ENCODE measurements at places on chromosomes 1 and 21.

DNA sequence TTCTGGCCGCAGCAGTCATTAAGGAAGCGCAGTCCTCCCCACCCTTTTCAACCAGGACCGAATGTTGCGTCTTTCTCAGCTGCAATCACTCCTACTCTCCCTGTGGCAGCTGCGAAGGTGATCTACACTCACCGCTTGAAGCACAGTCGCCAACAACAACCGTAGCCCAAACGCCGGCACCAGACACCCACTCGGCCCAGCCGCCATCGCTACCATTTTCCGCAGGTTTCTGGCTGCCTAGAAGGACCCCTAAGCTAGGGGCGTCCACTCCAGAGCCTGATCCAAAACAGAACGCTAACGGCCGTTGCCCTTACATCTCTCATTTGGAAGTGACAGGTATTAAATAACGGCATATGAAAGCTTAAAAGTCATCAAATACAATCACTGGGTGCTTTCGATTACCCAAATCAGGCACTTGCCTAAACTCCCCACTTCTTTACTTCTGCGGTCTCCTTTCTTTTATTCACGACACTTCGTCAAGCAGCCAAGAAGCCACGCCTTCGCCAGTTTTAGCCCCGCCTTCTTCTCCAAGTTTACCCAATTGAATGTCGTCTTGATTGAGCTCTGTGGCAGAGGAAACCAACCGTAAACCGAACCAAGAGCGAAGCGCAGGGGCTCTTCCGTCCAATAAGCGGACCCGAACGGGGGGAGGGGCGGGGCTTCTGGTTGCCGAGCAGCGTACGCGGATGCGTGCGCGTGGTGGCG, at the start of gene SELENOF:
Gene SELENOF, minus strand, starts transcription at position 231 of the 705 bp plus-strand sequence. Its CDS starts 15 bp downstream, at position 216.
- DNase-seq = peak; percentile 99

- no peak for DNase-seq
Measured at GRCh38 chr1:192969091-192969490, 90.1 kb downstream of the UCHL5 start.

DNA sequence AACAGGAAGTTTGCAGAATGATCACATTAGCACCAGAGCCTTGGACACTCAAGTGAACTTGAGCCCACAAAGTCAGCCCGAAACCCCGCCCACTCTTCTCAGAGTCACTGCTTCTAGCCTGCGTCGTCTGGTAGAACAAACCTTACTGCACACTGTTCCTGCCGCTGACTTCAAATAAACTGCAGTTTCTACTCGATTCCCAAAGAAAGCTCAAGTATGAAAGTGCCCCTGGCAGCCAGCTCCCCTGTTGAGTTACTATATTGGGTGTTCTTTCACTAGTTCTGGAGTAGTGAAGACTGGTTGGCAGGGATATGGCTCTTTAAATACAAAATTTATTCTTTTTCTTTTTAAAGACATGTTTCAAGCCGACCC, 164.7 kb downstream of the GALNT2 start:
- no peak for DNase-seq

DNA sequence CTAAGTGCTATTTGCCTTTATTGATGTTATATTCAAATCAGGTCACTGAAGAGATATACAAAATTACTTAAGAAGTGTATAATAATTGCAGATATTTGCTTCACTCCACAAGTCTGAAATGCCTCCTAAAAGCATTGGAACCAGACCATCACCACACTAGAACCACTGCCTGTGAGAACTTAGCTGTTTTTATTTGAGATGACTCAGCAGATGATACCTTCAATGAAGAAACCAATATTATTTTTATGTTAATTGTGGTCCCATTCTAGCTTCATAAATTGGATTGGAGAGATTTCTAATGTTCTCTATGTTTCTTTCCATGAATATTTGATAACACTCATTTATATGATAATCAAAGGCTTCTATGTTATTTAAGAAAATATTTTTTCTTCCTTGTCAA, 740.6 kb downstream of the KCNT2 start:
- no peak for DNase-seq

GRCh38 chr1:151693057-151693651, 23.4 kb downstream of the CELF3 start:
- peak; percentile 41 for DNase-seq

DNA sequence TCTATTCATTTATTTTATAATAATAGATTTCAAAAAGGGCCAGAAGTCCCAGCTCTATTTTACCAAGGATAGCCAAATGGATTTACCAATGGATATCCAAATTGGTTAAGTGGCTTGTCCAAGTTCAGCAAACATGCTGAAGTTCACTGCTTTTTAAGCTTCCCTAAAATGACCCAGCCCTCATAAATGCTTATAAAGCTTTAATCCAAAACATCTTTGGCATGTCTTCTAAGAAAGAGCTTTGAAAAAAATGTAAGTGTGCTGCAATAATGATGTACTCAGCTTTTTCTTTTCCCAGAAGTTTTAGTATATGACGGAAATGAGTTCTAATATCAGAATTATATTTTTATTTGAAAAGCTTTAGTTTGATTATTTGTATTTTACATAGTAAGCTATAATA, 451.5 kb upstream of the ADAMTS5 start:
- no peak for DNase-seq

GRCh38 chr1:77026640-77027039, 159.4 kb downstream of the ST6GALNAC5 start:
- DNase-seq = no peak

DNA sequence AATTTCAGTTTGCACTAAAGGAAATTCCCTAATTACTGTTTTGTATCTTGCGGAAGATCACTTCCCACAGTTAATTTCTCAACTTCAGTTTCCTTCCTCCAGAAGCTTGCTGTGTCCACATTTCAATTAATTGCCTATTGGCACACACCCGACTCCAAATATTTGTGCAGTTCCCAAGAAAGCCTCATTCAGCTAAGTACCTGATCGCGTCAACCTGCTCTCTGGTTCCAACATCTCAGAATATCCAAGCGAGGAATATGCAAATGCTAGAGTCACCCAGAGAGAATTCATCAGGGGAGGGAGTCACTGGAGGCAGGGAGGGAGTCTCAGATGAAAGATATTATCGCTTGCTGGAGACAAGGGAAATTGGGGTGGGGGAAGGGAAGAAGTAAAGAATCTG, 351.3 kb downstream of the RRAGC start:
- DNase-seq = no peak

DNA sequence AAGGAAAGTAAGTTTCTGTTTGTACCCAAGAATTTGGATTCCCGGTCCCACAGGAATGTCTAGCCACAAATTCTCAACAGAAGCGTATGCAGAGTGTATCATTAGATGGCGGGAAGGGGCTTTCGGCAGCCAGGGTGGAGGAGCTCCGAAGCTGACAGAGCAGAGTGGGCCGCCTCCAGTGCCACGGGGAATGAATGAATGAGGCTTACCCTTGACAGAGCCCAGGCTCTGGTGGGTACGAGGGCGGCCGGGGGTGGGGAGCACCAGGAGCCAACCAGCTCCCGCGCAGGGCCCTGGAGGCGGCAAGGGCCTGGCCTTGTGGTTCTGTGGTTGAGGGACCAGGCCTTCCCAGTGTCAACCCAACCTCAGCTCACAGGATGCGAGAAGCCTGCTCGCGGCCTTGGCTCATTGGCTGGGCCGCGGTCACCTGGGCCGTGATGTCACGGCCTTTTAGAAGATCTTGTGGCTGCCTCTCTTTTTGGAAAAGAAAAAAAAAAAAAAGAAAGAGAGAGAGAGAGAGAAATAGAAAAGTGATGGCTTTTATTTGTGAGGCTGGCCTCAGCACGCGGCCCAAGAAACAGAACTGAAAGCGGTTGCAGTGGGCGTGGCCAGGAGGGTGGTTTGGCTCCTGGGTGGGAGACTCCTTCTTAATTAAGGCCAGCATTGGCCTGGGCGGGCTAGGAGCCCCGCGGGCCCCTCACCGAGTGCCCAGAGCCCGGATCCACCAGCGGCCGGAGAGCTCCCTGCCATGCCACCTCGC, 34.9 kb upstream of the RUNX3 start:
- no peak for DNase-seq

GRCh38 chr1:53024117-53024516, 37.9 kb upstream of the PODN start:
- DNase-seq = no peak

DNA sequence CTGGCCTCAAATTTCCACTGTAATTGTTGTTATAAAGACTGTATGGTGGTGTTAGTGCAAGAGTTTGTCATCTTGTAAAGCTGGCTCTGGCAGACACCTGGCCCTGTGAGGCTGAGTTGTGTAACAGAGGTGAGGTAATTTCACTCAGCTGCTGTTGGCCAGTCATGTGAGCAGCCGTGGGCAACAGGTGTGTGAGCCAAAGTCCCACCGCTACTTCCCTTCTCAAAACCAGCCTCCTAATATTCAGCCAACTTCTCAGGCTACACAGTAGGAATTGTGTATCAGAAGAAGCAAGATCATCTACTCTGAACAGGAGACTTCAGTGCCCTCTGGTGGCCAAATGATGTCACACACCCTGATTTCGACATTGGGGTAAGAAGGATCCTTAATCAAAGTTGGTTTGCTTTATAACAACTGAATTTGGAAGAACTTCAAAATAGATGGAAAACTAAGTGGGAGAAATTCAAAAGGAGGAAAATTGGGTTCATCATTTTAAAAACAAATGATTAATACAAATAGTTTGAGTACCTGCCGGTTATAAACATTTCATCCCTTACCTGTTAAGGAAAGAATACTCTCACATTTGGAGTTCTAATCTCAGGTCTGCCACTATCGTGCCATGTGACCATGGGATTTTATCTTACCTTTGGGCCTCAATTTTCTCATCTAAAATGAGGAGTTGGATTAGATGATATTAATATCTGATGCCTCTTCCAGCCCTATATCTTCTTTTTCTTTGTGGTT, 2.6 kb upstream of the CREG1 start:
- peak; percentile 83 for DNase-seq

DNA sequence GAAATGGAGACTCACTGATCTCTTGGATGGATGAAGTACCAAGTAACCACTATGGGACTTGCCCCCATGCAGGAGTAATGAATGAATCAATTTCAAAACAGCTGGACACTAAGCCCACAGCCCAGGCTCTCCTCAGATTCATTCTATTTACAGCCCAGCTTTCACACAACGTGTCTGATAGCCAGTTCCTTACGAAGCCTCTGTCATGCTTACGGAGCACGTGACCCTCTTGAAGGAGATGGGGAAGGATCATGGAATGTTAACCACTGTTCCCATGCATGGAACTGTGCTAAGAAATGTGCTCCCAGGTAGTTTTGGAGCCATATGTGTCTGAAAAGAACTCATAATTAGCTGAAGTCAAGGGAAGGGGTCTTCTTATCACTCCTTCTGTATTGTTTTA, 124.1 kb downstream of the KIF26B start:
- DNase-seq = no peak

GRCh38 chr1:237396426-237396825, 354.4 kb downstream of the RYR2 start:
- DNase-seq = no peak

DNA sequence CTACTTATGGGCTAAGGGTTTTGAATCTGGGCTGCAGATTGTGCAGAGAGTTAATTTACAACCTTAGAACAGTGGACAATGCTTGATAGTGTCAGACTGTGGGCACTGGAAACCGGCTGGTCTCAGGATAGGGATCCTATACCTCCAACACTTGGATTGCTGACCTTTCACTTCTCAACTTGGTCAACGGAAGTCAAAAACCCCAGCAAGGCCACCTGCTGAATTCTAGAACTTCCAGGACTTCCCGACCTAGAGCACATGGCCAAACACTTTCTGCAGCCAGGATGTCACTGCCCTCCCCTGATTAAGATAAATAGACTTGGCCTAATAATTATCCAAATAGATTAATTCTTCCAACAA, 336 bp upstream of the DENND2D start:
- no peak for DNase-seq

DNA sequence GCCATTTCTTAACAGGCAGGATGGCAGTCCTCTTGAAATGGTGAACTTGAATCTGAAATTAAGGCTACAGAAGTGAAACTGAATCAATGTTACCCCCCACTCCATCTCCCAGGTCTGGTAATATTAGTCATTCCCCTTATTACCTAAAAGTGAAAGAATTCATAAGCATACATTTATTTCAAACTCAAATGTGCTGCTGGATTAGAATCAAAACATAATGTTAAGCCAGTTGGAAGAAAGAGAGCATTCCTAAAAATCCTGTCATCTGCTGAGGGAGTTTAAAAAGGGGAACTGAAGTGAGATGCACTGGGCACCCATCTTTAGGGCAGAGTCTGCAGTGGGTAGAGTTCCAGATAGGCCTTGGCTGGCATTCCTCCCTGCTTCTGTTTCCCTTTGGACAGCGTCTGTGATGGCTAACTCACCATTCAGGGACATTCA, 17.4 kb downstream of the KIAA0319L start:
- DNase-seq = no peak

GRCh38 chr1:39671433-39671792, 494 bp downstream of the NT5C1A start:
- no peak for DNase-seq

DNA sequence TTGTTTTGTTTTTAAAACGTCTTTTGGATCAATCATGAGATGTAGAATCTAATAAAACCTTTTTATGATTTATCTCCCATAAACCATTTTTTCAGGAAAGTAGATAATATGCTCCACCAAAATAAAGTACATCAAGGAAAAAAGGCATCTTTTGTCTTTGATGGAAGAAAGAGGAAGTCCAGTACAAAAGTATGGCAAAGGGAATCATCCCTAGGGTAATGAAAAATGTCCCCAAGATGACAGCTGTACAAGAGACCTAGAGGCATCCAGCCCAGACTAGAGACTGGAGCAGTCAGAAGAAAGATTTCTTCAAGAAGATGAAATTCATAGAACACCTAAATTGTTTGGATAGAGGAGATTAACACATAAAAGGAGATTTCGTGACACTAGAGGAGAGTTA, 32.3 kb upstream of the GFI1 start:
- no peak for DNase-seq

- no peak for DNase-seq
Measured at GRCh38 chr1:89802051-89802450, 18.8 kb upstream of the LRRC8D start.

- no peak for DNase-seq
Measured at GRCh38 chr1:116164150-116164549, 53.0 kb downstream of the MAB21L3 start.

- DNase-seq = no peak
Measured at GRCh38 chr1:11629184-11630016, 24.8 kb downstream of the FBXO2 start.

DNA sequence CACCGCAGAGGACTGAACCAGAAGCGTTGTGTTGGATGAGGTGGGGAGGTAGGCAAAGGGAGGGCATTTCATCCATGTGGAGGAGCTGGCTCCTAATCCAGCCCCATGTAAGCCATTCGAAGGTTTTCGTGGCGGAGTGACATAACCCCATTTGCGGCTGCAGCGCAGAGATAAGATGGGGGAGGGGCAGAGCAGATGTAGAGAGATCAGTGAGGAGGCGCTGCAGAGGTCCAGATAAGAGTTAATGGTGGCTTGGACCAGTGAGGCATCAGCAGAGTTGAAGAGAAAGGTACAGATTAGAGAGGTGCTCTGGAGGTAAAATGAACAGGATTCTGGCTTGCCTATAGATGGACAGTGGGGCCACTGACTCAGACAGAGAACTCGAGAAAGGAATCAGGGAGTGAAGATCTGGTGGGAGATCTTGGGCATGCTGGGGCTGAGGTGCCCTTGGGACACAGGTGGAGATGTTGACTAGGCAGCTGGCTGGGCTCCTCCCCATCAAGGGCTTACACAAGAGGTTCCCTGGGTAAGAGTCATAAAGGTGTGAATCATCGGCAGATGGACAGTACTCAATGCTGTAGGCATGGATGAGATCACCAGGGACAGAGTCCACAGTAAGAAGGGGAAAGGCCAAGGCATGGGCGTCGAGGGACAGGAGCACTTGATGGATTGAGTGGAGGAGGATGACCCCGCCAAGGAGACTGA, 7.8 kb upstream of the PTPRF start:
- DNase-seq = peak; percentile 40

GRCh38 chr1:108847494-108847893, 9.4 kb downstream of the AKNAD1 start:
- no peak for DNase-seq

All from NCI-H460 (cell line).